ENCODE measurements at places on chromosomes 5 and 9.

GRCh38 chr5:122083535-122083934 lies 5.5 kb upstream of the LOX start:
- no peak for DNase-seq

GRCh38 chr5:84360056-84360455 lies 24.6 kb downstream of the EDIL3 start:
- no peak for DNase-seq

- no peak for DNase-seq
Measured at GRCh38 chr5:147750065-147750464, 32.5 kb downstream of the JAKMIP2 start.

- no peak for DNase-seq
Measured at GRCh38 chr5:82163452-82164175, 114.5 kb downstream of the RPS23 start.

DNA sequence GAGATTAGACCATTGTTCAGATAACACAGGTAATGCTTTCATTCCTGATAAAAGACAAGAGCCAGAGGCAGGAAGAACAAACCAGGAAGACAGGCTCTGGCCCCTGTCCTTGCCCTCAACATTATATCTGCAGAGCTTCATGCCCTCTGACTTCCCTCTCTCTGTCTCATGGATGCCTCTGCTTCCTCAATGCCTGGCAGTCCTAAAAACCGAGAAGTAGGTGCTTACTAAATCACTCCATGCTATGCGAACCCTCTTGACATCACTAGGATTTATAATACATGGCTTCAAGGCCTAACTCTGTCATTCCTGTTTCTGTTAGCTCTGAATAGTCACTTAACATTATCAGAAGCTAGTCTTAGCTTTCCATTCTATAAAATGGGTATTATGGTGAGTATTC lies 117.8 kb downstream of the TLR4 start:
- DNase-seq = no peak

GRCh38 chr9:86655147-86655546 lies 292.2 kb downstream of the GAS1 start:
- DNase-seq = no peak

GRCh38 chr5:38515092-38515491 lies 41.4 kb downstream of the LIFR start:
- DNase-seq = no peak

- DNase-seq = no peak
Measured at GRCh38 chr9:32968101-32969011, 33.1 kb downstream of the APTX start.

- DNase-seq = no peak
Measured at GRCh38 chr9:6417186-6417585, 4.2 kb downstream of the UHRF2 start.

DNA sequence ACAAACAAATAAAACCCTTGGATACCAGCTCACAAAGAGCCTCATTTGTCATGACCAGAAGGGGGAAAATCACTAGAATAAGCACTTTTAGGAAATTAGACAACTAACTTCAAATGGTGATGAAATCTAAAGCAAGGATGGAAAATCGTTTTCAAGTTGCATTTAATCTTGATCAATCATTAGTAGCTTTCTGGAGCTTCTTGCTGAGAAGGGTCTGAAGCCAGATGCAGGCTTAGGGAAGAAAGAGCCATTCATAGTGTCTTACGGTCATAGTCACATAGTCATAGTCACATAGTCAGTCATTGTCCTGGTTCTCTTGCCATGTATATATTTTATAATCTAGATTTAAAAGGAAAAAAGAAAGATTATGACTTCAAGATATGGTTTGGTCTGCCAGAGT lies 610.5 kb downstream of the ACTL7B start:
- DNase-seq = no peak

- no peak for DNase-seq
Measured at GRCh38 chr9:123090198-123090896, 56.9 kb downstream of the GPR21 start.

- peak; percentile 82 for DNase-seq
Measured at GRCh38 chr5:172417983-172418630, 36.2 kb downstream of the SH3PXD2B start.

- no peak for DNase-seq
Measured at GRCh38 chr9:37026931-37027581, 7.0 kb downstream of the PAX5 start.

DNA sequence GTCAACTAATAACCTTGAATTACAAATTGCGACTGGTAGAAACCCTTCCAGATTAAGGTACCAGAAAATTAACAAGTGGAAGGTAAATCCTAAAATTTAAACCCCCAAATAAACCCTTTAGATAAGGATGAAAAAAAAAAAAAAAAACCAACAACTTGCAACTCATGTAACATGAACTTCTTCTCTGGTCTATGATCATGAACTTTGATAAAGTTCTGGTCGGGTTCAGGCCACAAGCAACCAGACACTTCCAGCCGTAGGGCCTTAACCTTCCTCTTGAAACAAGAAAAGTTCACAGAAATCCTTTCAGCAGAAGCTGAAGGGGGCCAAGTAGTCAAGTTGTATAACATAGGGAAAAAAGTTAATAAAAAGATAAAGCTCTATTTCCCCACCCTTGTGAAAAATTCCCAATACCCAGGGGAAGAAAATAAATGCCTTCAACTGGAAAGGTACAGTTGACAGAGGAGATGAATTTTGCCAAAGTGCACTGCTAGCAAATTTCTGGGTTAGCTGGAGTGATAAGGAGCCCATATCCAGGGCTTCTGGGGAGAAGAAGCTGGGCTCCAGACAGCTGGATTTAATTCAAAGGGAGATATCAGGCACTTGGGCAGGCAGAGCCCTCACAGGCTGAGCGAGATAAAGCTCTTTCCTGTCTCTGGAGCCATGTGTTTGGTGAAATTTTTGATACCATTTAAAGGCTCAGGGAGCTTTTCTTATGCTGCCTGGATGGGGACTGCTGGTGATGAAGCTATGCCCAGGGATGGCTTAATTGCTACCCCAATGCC lies 234.2 kb upstream of the PANK3 start:
- no peak for DNase-seq

- no peak for DNase-seq
Measured at GRCh38 chr9:36158917-36159316, 10.3 kb upstream of the CCIN start.

- peak; percentile 55 for DNase-seq
Measured at GRCh38 chr5:171418316-171418981, 998 bp upstream of the FGF18 start.

GRCh38 chr5:154755361-154756008 lies at the start of gene LARP1:
LARP1 (plus strand) TSS chr5:154755377; CDS start chr5:154755758, 381 bp downstream.
- DNase-seq = no peak

- DNase-seq = no peak
Measured at GRCh38 chr5:178419651-178420050, 170.5 kb downstream of the COL23A1 start.

DNA sequence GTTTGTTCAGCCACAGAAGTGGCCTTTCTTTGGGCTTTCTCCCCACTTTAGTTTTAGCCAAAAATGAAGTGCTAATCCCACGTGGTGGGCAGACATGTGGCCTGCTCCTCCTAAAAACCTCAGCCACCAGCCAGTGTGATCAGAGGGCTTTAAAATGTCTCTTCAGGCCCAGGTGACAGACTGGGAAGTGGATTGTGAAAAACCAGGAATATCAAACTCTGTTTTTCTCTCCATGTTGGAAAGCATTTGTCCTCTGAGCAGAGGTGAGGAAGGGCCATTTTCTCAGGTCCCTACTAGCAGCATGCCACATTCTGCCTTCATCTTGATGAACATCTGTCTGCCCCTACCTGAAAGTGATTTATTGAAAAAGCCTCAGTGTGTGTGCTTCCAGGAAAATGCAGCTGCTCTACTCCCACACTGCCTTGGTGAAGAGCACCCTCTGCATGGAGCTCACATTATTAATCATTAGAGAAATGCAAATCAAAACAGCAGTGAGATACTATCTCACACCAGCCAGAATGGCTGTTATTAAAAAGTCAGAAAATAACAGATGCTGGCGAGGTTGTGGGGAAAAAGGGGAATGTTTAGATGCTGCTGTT lies 181.2 kb upstream of the DMAC1 start:
- no peak for DNase-seq

DNA sequence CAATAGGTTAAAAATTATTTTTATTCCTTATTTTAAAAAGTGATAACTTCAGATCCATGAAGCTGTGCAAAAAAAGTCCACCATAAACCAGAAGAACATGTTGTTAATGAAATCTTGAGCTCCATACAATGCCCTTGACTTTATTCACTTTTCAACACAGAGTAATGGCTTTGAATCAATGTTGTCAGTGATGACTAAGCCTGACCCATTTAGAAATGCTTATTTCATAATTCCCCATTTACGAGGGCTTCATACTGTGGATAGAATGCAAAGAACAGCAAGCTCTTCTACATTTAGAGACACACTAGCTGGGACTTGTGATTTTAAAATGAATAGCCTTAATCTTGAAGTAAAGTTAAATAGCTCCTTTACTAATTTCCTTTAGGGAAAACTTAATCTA lies 25.7 kb upstream of the IL9 start:
- DNase-seq = no peak

- no peak for DNase-seq
Measured at GRCh38 chr5:911601-912000, 18.9 kb downstream of the TRIP13 start.

All from brain pericyte (primary cell).